ENCODE measurements at places on chromosomes 2 and 18. TPM values are rescaled to one million over a fixed set of nuclear protein-coding genes. Genes with fewer than 3 reads are reported as not detected.

Gene NCOA1
- 27.5 TPM for total RNA-seq

DNA sequence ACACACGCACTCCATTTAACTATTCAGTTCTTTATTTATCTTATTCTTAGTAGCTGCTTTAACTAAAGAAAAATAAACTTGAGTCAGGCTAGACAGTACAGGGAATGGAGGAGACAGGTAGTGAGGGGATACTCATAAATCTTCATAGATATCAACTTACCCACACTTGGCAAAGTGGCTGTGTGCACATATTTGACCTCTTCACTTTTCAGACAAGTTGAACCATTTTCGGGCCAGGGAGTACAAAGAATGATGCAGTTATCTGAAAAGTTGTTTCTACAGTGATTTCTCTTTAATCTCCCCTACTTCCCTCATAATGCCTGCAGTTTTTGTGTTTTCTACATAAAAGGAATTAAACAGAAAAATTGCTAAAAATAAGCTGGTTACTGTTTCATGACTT, 307.5 kb downstream of the GULP1 start:
- no peak for DNase-seq

DNA sequence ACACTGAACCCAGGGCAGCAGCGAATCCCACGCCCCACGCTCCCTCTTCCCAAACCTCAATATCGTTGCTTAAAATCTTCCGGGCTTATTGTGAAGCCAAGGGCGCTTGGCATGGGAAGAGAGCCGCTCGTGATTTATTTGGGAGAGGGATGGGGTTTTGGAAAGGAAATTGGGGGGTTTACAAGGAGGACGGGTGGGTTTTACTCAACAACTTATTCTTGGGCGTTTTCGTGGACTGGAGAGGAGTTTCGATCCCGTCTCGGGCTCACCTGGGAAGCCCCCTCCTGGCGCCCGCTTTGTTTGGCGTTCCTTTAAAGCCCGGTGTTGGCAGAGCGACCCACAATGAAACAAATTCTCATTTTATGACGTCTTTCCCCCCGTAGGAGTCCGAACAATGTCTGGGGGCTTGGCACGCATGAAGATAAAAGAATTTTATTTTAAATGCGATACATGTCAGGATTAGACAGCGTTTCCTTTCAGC, 135.3 kb downstream of the INSIG2 start:
- no peak for DNase-seq

DNA sequence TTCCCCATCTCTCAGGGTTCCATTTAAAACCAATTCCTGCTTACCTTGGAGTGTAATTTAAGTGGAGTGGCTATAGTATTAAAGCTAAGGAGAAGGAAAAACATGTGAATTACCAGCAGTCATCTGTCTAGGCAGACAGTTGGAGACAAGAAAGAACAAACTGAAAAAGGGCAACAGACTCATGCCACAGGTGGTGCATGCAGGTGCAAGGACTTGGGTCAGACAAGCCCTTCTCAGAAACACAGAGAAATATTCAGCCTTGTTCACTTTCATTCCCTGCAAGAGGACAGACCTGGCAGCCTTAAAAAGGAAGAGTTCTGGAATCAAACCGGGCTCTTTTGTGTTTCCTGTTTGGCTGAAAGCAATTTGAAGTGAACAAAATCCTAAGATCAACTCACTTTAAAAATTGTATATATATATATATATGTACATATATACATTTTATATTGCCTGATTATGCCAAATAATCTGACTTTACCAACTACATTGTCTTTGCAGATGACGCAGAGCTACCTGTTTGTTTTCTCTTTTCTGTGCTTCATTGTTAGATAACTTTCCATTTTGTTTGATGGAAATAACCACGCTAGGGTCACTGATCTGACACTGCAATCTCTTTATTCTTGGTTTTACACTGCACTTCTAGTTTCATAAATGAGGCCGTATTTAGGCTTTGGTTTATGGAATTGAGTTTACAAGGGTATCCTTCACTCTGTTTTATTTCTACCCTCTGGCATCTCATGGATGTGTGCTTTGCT, 35.1 kb upstream of the VPS54 start:
- DNase-seq: no peak

DNA sequence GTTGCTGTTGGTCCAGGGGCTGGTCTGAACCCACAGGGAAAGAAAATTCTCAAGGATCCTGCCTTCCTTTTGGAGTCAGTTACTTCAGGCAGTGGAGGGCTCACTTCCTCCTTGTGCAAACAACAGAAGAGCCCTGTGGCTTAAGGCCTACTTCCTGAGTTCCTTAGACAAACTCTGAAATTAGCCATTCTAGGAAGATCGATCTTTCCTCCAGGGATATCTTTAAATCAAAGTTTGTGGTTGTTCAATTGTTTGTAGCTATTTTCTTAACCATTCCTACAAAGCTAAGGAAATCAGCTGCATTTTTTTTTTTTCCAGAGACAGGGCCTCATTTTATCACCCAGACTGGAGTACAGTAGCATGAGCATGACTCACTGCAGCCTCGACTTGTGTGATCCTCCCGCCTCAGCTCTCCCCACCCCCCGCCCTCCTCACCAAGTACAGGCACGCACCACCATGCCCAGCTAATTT, 156.0 kb downstream of the TANC1 start:
- peak; percentile 83 for DNase-seq

DNA sequence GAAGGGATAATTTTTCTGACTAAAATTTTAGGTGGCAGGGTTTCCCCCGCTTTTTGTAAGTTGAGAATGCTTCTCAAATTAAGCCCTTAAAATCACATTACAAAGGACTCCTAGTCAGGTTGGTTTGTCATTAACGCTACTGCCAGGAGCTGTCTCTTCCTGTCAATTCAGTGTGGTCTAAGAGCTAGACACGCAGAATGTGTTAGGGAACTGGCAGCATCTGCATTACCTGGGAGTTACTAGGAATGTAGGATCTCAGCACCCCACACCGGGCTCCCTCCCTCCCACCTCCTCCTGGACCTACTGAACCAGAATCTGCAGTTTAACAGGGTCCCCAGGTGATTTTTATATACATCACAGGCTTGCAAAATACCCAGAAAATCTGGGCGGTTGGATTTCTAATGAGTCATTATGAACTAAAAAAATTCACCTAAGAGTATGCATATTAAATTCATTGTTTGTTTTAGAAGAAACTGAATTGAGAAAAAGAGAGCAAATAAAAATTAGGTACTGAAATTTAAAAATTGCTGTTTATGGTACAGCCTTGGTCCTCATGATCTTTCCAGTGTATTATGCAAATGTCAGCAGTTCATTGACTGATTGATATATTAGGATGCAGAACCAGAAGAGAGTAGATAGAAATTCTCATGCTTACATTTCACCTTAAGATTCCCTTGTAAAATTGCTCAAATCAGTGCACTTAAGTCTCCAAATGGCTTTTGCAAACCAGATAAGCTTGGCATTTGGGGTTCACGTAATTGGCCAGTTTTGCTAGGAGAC, 130.9 kb upstream of the ITGA6 start:
- no peak for DNase-seq
